ENCODE measurements at places on chromosomes 3 and 15. TPM values are rescaled to one million over a fixed set of nuclear protein-coding genes. Genes with fewer than 3 reads are reported as not detected.

- H3K36me3 ChIP-seq, result no peaks in the 10 kb centered on the region
- H3K4me1 ChIP-seq, result peaks cover 26% of the 10 kb centered on the region
- H3K4me3 ChIP-seq, result no peak overlapping the region
- peaks cover 2% of the 10 kb centered on the region for H3K27me3 ChIP-seq
- peak overlapping the region; percentile 81 for H3K27ac ChIP-seq
- DNase-seq, result no peak
These were observed 20.2 kb downstream of the PAK6 start for GRCh38 chr15:40259021-40259420.

DNA sequence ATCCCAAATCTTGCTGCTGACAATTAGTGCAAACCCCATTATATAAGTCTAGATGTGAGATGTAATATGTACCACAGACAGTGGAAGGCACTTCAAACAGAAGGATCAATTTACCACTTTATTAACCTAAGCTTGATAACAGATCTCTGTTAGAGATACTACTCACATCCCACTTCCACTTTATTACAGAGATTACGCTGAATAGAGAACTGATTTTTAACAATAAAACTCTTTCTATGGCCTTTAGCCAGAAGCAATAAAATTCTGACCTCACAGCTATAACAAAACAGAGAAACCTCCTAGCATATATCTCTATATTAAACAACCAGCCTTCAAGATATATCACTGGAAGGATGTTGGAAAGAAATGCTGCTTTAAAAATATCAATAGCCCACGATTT, 517.7 kb downstream of the MAGI1 start:
- peaks cover 3% of the 10 kb centered on the region for H3K4me1 ChIP-seq
- no peak for DNase-seq
- H3K27ac ChIP-seq, result no peak overlapping the region
- no peaks in the 10 kb centered on the region for H3K27me3 ChIP-seq
- H3K36me3 ChIP-seq, result no peaks in the 10 kb centered on the region

- no peak for DNase-seq
- H3K36me3 ChIP-seq, result peaks cover 2% of the 10 kb centered on the region
- no peak overlapping the region for H3K4me3 ChIP-seq
- H3K27me3 ChIP-seq, result no peaks in the 10 kb centered on the region
- no peak overlapping the region for H3K27ac ChIP-seq
These were observed 314.2 kb downstream of the CLSTN2 start for GRCh38 chr3:140249188-140249587.

Gene OPA1
- 52.5 TPM for total RNA-seq

DNA sequence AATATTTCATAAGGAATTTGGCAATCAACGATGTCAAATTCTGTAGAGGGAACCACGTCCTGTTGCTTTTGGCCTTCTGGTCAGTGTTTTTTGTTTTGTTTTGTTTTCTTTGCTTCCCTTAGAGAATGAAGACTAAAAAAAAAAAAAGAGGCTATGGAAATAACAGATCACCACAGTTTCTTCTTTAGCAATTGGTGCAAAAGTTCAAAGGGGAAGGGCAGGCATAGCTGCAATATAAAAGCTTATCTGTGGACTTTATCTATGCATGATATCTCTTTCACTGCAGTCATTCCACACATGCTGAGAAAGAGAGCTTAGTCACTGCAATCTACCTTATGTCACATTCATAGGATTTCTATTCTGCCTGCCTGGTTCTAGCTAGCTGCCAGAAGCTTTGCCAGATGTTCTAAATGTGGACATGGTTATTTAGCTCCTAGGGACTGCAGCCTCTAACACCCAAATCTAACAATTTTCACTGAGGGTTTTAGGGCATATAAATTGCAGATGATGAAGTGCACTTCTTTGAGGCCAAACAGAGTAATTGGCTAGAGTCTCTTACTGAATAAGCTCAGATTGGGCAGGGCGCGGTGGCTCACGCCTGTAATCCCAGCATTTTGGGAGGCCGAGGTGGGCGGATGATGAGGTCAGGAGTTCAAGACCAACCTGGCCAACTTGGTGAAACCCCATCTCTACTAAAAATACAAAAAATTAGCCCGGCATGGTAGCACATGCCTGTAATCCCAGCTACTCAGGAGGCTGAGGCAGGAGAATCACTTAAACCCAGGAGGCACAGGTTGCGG, 637.2 kb downstream of the NTRK3 start:
- peaks cover 3% of the 10 kb centered on the region for H3K4me1 ChIP-seq
- no peaks in the 10 kb centered on the region for H3K27me3 ChIP-seq
- DNase-seq, result no peak
- no peaks in the 10 kb centered on the region for H3K36me3 ChIP-seq
- no peak overlapping the region for H3K27ac ChIP-seq
